ENCODE measurements at places on chromosomes 7 and 10. TPM values are rescaled to one million over a fixed set of nuclear protein-coding genes. Genes with fewer than 3 reads are reported as not detected.

ADRB1 gene
- total RNA-seq = 26.4 TPM

PTPN12 gene
- 41.6 TPM for total RNA-seq

TFAM gene
- total RNA-seq = 29.4 TPM

CDC14C gene
- not detected for total RNA-seq

- DNase-seq = no peak
Measured at GRCh38 chr10:118501637-118502440, 93.6 kb downstream of the PRLHR start.
